ENCODE measurements at places on chromosomes 16 and 17.

DNA sequence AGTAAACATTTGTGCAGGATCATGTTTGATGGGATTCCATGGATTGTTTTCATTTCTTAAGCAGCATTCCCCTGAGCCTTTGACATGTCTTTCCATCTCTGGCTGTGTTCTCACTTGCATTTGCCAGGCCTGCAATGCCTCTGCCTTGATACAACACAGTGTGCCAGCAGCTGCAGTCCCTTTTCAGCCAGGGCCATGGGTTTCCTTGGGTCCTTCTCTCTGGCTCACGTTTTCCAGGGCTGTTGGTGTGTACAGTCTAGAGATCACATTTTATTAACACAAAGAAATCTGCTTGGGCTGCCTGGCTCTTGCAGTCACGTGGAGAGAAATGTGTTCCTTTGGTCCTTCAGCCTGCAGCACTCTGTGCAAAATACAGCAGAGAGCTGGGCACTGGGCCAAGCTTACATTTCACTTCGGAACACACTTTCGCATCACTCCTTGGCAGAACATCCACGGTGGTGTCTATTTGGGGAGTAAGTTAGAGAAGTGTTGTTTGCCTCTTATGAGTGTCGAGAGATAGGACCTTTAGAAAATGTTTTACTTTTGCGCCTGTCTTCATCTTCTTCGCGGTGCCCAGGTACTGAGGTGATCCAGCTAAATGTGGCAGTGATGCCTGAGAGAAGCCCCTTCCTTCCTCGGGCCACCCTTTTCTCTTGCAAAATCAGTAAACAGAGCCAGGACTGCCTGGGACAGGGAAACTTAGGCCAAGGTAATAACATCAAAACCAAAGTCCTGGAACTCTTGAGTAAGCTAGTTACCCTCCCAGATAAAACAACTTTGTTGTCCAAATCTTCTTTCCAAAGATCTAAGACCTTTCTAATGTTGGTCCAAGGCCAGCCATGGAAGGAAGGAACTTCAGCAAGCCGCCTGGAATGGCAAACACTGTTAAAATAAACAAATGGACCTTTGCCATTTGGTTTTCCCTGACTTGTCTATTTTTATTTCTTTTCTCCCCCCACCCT lies 20.9 kb downstream of the HLF start:
- DNase-seq = no peak

DNA sequence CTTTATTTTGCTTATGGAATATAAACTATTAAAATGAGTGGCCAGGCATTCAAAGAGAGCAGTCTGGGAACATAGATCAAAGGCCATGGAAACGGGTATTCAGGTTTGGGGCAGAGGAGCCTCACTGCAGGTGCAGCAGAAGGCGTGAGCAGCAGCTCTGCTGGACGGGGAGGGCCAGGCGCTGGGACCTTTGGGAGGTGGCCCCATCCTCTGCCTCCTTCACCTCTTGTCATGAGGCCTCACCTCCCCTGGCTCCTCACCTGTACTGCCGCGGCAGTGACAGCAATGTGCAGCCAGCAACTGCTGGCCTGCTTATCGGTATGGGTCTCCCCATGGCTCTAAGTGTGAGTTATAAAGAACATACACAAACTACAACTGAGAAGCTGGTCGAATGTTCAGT lies 109.4 kb downstream of the CDK5R1 start:
- no peak for DNase-seq

GRCh38 chr17:37051833-37052232 lies 103.1 kb downstream of the AATF start:
- no peak for DNase-seq

DNA sequence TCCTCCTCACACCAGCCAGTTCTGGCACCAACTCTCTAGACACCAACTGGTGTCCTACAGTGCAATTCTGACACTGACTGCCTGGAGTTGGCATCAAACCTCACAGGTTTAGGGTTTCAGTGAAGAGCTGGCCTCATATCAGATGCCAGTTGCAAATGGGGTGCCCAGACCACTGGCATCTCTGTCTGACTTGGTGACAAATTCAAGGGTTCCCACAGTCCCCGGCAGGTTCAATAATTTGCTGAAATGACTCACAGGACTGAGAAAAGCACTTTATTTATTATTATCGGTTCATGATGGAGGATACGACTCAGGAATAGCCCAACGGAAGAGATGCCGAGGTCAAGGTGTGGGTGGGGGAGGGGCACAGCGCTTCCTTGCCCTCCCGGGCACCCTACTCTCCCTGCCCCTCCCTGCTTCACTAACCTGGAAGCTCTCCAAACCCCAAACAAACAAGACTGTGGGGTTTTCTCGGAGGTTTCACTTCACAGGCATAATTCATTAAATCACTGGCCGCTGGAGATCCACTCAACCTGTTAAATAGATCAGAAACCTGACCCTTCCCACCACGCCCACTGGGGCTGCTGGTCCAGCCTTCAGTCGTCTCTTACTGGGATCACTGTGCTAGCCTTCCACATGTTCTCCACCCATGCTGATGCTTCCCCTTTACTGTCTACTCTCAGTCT lies 1.7 kb upstream of the NLRP1 start:
- DNase-seq = peak; percentile 14

DNA sequence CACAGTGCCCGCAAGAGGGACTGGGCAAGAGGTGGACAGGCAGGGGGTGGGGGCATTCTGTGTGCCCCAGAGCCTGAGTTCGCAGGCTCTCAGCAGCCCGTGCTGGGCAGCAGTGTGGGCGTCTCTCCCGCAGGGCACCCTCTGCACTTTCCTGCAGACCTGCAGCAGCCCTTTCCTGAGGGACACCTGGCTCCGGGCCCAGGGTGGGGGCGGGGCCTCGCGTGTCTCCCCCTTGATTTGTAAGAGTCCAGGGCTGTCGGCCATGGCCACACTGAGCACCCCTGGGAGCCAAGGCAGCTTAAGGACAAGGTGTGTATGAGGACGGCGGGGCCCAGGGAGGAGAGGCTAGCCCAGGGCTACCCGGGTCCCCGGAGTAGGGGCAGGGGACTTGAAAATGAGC lies 33.4 kb upstream of the SLC38A10 start:
- no peak for DNase-seq

DNA sequence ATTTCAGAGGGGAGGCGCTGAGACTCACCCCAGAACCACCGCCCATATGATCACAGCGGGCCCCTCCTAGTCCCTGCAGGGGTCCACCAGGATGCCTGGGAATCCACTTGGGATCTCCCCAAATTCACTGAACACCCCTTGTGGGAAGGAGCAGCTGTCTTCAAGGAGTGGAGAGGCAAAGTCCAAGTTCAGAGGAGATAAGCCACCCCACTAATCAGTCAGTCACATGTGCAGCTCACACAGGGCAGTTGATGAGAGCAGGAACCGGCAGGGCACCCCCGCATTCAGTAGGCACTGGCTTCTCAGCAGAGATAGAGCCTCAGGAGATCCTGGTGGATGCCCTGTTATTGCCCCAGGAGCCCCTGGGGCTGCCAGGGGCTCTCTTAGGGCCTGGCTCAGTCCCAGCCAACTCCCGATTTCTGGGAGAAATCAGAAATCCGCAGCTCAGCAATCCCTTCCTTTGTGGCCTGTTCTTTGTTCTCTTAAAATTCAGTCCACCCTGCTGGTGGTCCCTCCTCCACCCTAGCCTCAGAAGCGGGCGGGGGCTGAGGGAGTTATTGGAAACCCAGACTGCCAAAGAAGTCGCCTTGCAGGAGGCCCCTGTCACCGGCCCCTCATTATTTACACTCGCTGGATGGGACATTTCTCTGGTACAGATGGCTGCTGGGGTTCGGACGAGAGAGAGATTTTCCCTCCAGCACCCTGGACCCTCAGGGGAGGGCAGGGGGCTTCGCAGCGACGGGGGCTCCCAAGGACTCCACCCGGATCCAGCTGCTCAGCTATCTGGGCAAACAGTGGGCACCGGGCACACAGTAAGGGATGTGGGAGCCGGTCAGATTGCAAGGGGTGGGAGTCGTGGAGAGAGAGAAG lies 1.8 kb downstream of the CDC42EP4 start:
- no peak for DNase-seq

GRCh38 chr16:66936889-66937554 lies 1.7 kb downstream of the CES2 start:
- DNase-seq = no peak

GRCh38 chr16:71767060-71767900 lies 41.4 kb downstream of the AP1G1 start:
- no peak for DNase-seq

GRCh38 chr16:58440131-58440530 lies 47.9 kb downstream of the GINS3 start:
- no peak for DNase-seq

- DNase-seq = peak; percentile 32
Measured at GRCh38 chr17:57671667-57672632, 73.1 kb downstream of the CCDC182 start.

- DNase-seq = no peak
Measured at GRCh38 chr16:72878301-72879269, 169.3 kb downstream of the ZFHX3 start.

DNA sequence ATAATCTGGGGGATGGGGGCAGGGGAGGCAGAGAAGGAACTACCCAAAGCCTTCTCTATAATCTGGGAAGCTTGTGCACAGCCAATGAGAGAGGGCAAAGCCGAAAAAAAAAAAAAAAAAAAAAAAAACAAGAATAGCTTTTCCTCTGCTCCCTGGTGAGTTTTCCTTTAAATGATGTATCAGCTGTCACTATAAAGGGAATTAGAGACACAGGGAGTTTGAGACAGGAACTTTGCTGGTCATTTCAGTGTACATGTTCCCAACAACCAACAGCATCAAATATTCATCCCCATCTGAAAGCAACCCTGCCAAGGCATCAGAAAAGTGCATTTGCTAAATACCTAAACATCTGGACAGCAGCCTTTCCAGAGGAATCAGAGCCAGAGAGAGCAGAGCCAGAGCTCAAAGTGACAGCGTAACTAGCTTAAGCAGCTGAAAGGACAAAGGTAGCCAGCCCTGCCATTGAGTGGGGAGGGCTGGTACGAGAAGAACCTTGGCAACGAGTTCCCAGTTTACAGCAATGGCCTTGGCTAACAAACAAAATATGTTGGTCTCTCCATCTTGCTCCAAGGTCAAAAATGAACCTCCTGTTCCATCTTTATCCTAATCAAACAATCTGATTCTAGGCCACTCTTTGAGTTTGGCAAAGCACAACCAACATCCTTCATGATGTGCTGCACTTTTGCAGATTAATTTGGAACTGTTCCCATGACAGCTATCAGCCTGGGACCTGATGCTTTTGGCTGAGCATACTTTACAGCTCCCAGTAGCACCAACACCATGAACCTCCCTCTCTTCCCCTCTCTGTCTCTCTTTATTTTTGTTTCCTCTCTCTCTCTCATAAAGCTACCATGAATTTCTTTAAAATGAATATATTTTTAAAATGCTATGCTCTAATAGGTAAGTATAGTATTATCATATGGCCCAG lies 143.7 kb upstream of the GNAO1 start:
- no peak for DNase-seq

DNA sequence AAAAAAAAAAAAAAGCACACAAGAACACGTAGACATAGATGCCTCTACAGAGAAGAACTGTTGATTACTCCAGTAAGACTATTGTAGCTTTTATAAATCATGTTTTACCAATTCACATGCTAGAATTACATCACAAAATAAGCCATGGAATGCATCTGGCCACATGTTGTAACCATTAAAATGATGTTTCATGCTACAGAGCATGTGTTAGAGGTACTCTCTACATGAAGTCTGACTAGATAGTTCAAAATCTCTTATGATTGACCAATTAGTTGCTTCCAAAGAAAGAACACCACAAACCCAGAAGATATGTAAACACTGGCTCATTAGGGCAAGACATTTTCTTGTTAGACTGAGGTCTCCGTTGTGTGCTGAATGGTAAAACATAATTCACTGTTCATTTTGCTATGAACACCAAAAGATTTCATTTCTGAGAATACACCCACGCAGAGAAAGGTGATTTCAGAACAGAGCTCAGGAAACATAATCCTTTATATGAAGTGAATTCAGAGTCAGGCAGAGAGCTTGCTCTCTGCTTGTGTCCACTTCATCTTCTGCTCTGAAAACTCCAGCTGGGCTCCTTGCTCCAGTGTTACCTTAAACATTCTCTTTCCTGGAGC lies 411.4 kb upstream of the SOX9 start:
- DNase-seq = no peak

All from NCI-H187 treated with DMSO at 0.1 percent for 48 hours (cell line).